SHP77 (cell line): ENCODE measurements at places on chromosomes 2 and 18.
A peak's percentile ranks its signal among the peaks of the same experiment; 100 is the strongest.

GRCh38 chr2:62089658-62090057 lies 106.3 kb upstream of the B3GNT2 start:
- no peak for DNase-seq

- DNase-seq = no peak
Observed at GRCh38 chr2:72673279-72673678, 152.6 kb downstream of the EXOC6B start.

- no peak for DNase-seq
Observed at GRCh38 chr2:230931556-230932231, 6.7 kb upstream of the GPR55 start.

- no peak for DNase-seq
Observed at GRCh38 chr18:56305583-56305982, 332.8 kb downstream of the TXNL1 start.

DNA sequence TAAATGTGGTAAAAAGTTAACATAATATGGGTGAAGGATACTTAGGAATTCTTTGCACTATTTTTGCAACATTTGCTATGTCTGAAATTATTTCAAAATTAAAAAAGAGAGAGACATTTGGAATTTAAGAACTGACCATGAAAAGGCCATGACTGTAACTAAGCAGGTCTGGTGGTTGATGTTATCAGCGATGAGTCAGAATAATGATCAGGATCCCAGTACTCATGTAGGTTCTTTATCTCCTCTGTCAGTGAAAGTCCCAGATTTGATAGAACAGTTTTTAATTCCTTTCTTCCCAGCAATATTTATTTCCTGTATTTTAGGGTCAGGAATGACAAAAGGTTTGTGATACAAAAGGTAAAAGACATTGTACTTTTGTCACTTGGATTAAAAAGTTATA lies 242.4 kb upstream of the ZNF521 start:
- DNase-seq = no peak

DNA sequence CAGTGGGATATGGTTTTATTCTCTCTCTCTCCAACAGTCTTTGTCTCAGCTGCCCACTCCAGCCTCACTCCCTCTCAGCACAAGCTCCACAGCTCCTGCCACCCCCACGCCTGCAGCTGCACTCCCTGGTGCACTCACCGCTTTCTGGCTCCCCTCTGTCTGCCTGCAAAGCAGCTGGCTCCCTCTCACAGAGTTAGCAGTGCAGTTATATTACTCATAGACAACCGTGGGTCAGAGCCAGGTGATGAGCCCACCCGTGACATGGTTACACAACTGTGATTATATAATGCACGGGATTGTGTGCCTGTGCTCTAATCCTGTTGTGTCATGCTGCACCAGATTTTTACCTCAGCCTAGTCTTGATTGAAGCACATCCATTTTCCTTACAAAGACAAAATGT lies 276.9 kb upstream of the CHAC2 start:
- DNase-seq = peak; percentile 98

DNA sequence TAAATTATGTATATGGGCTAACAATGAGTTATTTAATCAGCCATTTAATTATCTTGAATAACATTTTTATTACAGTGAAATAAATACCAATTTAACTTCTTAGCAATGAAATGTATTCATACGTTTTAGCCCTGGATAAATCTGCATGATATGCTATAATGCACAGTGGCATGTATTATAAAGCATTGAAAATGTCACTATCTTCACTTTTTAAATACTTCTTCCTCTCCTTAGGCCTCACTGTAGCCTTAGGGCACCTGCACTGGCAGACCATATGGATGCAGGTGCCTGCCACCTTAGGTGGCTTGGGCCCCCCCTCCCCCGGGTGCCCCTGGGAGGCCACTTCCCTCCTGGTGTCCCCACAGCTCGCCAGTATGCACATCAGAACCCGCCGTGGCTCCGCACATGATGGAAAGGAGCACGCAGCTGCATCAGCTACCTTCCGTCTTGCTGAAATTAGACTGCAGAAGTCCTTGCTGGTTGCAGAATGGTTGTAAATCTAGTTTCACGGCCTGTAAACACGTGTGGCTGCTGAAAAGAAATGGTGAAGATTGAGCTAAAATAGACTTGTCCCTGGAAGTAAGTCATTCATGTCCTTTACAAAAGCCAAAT lies 56.7 kb downstream of the ADI1 start:
- DNase-seq = no peak

GRCh38 chr18:13574355-13574754 lies 152.0 kb downstream of the FAM210A start:
- DNase-seq = no peak

DNA sequence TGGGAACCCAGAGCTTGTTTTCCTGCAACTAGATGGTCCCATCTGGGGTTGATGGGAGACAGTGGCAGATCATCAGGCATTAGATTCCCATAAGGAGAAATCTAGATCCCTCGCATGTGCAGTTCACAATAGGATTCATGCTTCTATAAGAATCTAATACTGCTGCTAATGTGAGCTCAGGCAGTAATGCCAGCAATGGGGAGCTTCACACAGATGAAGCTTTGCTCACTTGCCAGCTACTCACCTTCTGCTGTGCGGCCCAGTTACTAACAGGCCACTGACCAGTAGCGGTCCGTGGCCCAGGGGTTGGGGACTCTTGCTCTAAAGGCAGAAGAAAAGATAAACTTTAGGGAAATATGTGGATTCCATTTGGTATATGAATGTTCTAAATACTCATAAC lies 192.9 kb downstream of the AFF3 start:
- DNase-seq = no peak

GRCh38 chr2:74954500-74954874 lies 4.0 kb upstream of the POLE4 start:
- no peak for DNase-seq

GRCh38 chr2:126655500-126656430 lies at the start of gene GYPC:
Gene GYPC, plus strand, starts transcription at chr2:126656158. Its CDS starts 106 bp downstream, at chr2:126656264.
- DNase-seq = no peak

DNA sequence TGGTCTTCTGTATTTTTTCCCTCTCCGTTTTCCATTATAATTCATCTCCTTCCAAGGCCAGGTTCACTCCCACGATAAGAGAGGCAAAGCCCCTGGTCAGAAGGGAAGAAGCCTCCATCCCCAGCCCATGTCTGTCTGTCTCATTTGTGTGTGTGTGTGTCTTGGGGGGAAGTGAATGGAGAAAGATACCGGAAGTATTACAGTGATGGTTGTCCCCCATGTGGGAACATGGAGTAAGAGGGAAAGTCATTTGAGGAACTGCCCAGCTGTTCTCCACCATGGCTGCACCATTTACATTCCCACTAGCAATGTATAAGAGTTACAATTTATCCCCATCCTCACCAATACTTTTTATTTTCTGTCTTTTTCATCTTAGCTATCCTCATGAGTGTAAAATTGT lies 113.6 kb upstream of the ATP8B1 start:
- no peak for DNase-seq

DNA sequence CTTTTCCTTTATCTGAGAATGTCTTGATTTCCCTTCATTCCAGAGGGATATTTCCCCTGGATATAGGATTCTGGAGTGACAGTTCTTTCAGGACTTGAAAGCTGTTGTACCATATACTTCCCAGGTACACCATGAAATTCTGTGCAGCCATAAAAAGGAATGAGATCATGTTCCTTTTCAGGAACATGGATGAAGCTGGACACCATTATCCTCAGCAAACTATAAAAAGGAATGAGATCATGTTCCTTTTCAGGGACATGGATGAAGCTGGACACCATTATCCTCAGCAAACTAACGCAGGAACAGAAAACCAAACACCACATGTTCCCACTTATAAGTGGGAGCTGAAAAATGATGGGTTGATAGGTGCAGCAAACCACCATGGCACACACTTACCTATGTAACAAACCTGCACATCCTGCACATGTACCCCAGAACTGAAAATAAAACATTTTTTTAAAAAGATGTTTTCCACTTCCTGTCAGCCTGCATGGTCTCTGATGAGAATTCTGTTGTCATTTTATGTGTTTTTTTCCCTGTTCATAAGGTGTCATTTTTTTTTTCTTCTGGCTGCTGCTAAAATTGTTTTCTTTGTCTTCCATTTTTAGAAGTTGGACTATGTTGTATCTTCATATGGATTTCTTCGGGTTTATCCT lies 133.3 kb downstream of the DNAH6 start:
- DNase-seq = no peak

- no peak for DNase-seq
Observed at GRCh38 chr2:51971136-51971535, 939.2 kb upstream of the NRXN1 start.

DNA sequence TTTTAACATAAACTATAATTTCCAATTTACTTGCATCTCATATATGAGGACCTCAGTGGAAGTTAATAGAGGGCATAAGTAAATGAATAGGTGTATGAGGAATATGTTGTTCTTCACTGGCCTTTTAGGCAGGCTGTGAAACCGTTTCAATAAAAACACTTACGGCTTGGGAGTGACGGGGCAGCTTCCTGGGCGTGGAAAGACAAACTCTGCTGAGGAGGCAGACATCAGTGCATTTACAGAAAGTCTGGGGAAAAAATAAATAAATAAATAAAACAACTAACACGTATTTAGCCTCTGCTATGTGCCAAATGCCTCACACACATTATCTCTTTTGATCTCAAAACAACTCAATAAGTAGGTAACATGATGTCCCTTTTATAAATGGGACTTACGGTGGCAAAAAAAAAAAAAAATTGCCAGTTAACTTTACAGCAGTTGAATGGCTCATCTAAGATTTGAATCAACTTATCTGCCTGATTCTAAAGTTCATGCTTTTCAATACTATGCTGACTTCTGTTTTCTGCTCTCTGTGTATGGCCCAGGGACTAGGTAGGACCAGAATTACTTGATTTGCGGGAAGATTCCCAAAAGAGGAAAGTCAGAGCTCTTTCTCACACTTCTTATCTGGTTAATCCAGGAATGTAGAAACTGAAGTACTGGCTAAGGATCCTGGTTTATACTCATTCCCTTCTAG lies 77.5 kb upstream of the LRATD1 start:
- no peak for DNase-seq

DNA sequence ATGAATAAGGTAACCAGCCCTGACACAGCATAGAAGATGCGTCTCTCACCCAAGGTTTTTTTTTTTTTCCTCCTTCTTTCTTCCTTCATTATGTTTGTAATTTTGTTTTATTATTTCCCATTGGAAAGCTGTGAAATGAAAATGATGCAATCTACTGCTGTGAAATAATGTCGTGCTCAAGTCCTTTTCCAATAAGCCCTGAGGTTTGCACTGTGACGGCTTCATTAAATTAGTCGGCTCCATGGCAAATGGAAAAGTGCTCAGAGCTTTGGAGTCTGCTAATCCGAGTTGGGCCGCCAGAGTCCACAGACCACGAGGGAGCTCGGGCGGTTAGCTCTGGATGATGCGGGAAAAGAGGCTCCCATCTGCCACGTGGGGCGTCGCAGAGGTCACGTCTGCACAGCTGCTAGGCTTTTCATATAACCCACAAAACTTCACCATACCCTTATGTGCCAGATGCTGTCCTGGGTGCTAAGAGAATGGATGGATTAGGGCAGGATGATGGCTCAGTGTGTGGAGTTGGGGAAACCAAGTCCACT lies 92.3 kb upstream of the CAPN13 start:
- DNase-seq = no peak

DNA sequence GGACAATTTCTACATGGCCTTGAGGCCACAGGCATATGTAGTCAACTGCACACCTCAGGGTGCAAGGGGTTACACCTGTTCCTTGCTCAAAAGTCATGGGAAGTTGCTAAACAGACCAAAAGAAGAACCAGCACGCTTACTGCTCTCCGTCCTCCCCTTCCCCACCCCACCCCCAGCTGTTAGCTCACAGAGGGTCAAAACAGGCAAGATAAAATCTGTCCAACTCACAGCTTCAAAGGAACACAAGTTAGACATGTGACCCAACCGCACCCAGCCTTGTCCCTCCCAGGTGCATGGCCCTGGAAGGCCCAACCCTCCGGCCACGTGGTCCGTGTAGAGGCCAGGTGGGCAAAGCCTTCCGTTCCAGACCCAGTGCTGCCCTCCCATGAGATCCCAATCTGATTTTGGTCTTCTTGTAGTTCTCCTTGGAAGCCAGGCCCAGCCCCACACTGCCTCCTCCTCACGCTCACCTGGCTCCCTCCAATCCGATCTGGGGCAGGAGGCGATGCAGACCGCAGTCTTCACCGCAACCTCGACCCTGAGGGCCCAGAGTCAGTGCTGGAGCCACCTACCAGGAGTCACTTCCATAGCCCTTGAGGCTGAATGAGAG lies 14.5 kb upstream of the ASPRV1 start:
- no peak for DNase-seq
